CMK (cell line): ENCODE measurements at places on chromosomes 13 and 19.

DNA sequence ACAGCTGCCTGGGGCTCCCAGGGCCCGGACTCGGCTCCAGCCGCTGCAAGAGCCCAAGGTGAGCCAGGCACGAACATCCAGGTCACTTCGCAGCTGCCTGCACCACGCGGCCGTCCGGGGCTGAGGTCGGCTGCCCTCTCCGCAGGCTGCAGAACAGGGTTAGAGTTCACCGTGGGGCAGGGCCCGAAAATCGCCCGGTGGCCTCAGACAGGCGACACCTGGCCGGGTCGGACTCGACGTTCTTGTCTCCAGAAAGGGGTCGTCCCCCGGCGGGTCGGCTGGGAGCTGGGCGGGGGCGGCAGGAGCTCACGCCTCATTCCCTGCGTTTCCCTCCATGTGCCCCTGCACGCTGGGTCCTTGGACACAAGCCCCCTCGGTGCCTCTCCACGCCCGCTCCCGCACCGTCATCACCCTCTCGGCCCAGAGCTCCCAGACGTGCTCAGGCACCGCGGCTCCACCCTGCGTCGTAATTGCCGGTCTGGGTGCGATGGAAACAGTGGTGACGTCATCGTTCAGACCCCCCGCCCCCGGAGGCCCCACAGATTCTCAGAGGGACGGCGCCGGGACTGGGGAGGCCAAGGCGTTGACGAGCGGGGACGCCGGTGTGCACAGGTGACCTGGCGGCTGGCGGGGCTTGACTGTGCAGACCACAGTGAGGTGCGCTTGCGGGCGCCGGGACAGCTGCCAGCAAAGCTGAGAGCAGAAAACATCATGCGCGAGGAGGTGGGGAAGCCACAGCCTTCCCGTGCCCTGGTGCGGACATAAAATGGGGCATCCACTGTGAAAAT lies 4.0 kb upstream of the GRIN3B start:
- no peak for DNase-seq

GRCh38 chr13:113879494-113880360 lies 15.9 kb upstream of the GAS6 start:
- DNase-seq = no peak

- no peak for DNase-seq
These were observed 5.6 kb downstream of the PPP1R15A start for GRCh38 chr19:48877855-48878195.

DNA sequence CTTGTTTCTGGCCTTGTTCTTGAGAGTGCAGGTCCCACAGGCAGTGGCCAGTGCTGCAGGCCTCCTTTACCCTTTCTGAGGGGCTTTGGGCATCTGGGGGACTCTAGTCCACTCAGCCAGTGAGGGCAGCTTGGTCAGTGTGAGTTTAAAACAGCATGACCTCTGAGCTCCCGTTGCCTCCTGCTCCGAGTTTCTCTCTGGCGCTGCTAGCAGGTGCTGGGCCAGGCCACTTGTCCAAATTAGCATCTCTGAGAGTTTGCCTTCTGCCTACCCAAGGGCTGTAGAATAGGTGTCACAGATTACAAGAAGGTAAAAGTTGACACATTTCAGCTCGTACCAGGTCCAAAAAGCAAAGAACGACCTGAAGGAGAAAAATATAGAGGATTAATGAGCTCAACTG lies 105.9 kb downstream of the SIPA1L3 start:
- no peak for DNase-seq

DNA sequence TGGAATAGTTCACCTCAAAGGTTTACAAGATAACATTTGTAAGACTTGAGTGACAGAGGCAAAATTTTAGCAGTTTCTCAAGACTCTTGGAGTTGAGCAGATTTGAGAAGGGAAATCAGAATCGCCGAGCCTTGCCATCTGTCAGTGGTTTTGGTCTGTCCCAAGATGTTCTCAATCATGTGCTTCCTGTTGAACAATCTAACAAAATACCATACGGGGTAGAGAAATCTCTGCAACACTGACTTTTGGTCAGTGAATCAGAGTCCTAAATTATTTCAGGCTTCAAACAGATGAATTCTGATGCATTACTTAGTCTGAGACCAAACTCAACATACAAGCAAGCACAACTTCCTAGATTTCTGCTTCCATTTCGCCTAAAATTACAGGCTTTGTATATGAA lies 3.8 kb downstream of the KCTD12 start:
- no peak for DNase-seq

DNA sequence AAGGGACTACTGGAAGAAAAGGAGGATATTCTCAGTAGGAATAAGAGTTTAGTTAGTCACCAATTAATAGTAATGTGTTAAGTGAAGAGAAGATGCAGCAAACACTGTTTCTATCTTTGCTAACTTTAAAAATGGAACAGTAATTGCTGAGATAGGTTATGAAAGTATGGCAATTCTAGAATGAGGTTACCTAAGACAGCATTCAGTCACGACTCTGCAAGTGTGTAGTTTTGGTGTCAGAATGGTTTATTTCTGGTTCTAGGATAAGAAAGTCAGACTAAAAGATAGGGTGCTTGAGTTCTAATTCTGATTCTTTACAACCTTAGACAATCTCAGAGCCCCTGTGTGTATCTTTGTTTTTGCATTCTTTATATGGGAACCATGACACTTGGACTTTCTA lies 138.1 kb downstream of the POU4F1 start:
- no peak for DNase-seq

- DNase-seq = no peak
These were observed 115.0 kb downstream of the RAB20 start for GRCh38 chr13:110446575-110446890.

- DNase-seq = no peak
These were observed 16.2 kb upstream of the PRODH2 start for GRCh38 chr19:35828692-35829301.

- no peak for DNase-seq
These were observed 263.7 kb downstream of the TEX29 start for GRCh38 chr13:111584101-111584672.

GRCh38 chr19:18173054-18173571 lies 500 bp upstream of the IFI30 start:
- DNase-seq = no peak

DNA sequence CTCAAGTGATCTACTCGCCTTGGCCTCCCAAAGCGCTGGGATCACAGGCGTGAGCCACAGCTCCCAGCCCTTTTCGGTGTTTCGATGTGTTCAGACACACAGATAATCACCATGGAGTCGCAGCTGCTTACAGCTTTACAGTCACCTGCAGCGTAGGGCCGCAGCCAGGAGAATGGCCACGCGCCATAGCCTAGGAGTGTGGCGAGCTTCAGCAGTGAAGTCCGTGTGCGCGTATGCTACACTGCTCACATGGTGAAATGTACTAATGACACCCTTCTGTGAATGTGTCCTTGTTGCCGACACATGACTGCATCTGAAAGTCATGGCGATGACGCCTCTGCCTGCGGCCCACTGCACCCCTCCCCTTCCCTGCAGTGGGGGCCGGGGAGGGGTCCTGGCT lies 23.6 kb downstream of the AP3D1 start:
- DNase-seq = no peak

GRCh38 chr13:92272177-92272576 lies 873.8 kb downstream of the GPC5 start:
- DNase-seq = no peak

GRCh38 chr19:15169541-15170285 lies 31.1 kb downstream of the NOTCH3 start:
- no peak for DNase-seq
